ENCODE measurements at places on chromosomes 11 and 22.

DNA sequence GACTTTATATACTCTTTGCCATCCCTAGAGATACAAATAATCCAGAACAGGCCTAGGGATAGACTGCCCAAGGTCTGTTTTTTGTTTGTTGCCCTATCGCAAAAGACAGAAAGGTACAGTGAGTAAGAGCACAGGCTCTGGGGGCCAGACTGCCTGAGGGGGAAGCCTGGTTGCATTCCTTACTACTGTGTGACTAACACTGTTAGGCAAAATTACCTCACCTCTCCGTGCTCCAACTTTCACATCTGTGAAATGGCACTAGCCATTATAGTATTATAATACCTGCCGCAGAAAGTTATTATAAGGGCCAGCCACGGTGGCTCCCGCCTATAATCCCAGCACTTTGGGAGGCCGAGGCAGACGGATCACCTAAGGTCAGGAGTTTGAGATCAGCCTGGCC lies 14.5 kb downstream of the SLC35F2 start:
- peak; percentile 95 for DNase-seq

DNA sequence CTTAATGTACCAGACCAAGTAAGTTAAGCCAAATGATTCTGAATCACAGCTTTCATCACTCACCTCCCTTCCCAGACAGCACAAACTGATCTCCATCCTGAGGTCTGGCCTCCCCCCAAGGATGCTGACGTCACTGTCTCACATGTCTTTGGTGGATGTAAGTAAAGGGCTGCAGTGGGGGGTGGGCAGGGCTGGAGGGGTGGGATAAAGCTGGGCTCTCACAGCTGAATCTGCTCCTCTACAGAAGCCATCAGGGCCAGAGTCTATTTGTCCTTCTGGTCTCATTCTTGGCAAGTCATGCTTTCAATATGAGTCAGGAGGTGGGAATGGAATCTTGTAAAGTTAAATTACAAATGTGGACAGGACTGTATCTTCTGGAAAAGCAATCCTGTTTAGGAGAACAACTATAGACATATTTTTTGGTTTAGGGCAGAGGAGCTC lies 32.7 kb downstream of the P4HA3 start:
- DNase-seq: peak; percentile 82

GRCh38 chr22:47550524-47551430 lies 788.3 kb downstream of the TBC1D22A start:
- peak; percentile 15 for DNase-seq

GRCh38 chr11:28799316-28799715 lies 691.1 kb downstream of the METTL15 start:
- DNase-seq: no peak

GRCh38 chr11:13375798-13376197 lies 87.2 kb downstream of the BTBD10 start:
- DNase-seq: no peak

GRCh38 chr11:28384418-28384817 lies 276.2 kb downstream of the METTL15 start:
- DNase-seq: no peak

- DNase-seq: peak; percentile 71
Observed at GRCh38 chr22:32206774-32207758, 2.2 kb upstream of the RFPL2 start.

- no peak for DNase-seq
Observed at GRCh38 chr11:102317768-102318103, 452 bp downstream of the BIRC3 start.

DNA sequence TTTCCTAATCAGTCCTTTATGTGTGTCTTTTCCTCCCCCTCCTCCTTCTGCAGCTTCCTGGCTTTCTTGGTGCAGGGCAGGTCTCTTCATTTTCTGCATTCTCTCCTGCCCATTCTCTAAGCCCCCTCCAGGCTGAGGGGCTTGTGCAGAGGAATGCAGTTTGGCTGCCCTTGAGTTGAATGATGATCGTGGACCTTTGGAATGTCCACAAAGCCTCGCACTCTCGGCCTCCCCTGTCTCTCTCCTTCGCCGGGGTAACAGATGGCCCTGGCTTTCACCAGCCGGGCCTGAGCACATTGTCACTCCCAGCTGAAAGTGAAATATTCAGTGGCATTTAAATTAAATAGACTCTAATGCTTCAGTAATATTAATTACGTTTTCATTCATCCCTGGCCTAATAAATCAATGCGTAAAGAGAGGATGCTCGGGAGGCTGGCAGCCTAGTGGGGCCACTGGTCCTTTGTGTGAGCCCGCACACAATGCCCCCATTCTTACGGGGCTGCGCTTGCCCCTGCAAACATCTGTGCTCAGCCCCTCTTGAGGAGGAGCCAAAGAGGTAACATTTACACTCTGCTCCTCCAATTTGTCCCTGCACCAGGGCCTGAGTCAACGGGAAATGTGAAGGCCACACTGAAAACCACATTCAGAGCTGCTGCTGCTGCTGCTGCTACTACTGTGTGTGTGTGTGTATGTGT lies 64.9 kb upstream of the PAX6 start:
- peak; percentile 96 for DNase-seq
